ENCODE measurements at places on chromosomes 7 and 10.
A peak's percentile ranks its signal among the peaks of the same experiment; 100 is the strongest.

DNA sequence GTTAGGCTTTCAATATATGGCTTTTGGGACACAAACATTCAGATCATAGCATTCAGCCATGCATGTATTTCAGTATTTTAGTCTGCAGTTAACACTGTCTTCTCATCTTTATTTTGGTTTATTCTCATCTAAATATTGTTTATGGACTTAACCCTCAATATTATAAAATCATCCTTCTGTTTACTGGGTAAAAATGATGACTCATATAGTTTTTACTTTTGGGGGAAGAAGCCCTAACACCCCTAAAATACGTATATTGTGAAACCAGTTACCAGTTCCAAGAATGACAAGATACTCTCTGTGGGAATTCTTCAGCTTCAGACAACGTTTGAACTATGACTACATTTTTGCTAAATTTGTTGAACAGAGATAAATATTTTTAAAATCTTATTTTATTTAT is 505.4 kb downstream of the LRMDA start:
- DNase-seq: no peak

DNA sequence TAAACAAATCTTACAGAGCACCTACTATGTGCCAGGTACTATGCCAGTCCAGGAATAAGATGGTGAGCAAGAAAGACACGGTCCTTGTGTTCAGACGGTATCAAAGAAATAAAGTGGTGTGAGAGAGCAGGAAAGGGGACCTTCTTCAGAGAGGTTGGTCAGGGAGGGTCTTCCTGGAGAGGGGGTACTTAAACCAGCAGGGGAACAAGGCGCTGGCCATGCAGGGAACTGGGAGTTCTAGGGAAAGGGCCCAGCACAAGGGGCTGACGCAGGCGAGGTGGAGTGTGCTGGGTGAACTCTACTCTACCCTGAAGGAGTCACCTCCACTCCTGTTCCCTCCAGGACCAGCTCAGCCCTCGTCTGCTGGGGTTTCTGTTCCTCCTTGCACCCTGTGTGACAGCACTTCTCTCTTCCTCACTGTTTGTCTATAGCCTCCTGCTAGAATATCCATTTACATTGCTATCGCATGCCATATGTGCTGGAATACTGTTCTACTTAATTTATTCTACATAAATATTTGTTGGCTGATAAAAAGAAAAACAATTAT is 73.5 kb downstream of the AOAH start:
- DNase-seq: no peak

DNA sequence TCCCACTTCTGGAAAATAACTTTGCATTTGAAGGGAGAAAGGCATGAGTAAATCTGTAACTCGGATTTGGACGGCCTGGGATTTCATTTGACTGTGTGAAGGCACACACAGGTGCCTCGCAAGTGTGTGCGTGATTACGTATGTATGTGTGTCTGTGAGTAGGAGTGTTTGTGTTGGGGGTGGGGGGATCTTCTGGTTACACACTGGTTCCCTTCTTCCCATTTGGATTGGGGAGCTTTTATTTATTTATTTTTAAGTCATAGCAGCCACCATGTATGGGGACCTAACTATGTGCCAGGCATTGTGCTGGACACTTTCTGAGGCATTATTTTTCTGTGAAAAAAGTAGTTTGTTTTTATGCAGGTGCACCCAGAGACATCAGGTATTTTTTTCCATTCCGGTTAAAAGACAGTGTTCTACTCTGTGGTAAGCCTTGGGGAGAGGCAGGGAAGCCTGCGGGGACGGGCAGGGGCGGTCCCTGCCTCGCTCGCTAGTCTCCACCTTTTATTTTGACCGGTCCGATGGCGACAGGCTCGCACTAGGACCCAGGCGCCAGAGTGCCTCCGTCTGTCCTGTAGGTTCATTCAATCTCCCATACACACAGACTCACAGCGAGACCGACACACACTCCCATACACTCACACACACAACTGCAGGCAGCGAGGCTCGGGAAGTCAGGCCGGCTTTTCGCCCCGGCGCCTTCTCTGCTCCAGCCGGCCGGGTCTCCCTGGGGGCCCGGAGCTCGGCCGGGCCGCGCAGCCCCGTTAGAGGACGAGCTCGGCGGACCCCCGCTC is at the start of gene MXI1:
TSS of gene MXI1 (plus strand) at position 595 of the 794 bp plus-strand sequence. CDS start 204 bp downstream, outside the sequence.
- DNase-seq: no peak

- DNase-seq: no peak
These were observed 6.8 kb downstream of the ARL5B start for GRCh38 chr10:18665815-18666558.

- DNase-seq: no peak
These were observed 415.6 kb upstream of the FOXK1 start for GRCh38 chr7:4266270-4267040.

DNA sequence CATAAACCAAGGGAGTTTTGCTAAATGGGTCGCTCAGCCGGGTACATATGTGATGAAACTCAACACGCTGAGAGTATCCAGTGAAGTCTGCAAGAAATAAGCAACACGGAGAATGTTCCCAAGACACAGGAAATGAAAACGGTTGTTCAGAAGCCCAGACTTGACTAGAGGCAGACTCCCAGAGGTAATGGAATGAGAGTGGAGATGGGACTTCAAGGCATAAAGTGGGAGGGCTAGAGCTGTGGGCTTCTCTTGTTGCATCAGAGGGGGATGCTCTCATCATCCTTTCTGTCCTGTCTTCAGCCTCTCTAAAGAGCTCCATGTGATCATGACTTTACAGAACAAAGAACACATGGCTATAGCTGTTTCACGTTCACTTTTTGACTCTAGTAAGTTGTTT is 88.3 kb downstream of the BAMBI start:
- no peak for DNase-seq

DNA sequence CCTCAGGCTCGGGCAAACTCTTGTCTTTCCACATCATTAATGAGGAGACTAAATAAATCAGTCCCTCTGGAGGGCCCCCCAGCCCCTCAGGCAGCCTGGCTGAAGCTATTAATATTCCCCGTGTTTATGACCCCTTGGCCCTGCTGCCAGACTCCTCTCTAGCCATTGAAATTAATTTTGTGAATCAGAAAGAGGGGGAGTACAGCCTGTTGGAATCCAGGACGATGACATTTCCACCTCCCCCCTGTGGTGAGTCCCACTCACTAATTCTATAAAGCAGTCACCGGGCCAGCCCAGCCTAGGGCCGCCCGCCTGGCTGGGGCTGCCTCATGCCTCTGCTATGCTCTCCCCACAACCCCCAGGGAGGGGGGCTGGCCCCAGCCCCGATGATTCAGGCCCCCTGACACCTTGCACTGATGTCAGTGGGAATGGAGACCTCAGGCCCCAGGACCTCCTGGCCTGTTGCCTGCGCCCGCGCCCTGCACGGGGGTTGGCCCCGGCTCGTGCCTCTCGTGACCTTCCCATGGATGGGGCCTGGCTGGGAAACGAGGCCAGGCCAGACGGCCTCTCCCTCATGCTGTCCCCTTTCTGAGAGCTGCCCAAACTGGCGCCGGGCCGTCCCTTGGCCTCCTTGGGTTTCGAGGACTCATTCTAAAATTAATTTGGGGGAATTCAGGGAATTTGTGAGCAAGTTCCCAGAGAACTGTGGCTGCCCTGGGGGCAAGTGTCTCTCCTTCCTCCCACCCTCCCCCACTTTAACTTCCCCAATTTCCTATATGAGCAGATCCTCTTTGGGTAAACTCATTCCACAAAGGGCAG is 34.0 kb downstream of the TMEM270 start:
- no peak for DNase-seq

- peak; percentile 12 for DNase-seq
These were observed 1354.7 kb upstream of the LRRTM3 start for GRCh38 chr10:65571011-65571570.

DNA sequence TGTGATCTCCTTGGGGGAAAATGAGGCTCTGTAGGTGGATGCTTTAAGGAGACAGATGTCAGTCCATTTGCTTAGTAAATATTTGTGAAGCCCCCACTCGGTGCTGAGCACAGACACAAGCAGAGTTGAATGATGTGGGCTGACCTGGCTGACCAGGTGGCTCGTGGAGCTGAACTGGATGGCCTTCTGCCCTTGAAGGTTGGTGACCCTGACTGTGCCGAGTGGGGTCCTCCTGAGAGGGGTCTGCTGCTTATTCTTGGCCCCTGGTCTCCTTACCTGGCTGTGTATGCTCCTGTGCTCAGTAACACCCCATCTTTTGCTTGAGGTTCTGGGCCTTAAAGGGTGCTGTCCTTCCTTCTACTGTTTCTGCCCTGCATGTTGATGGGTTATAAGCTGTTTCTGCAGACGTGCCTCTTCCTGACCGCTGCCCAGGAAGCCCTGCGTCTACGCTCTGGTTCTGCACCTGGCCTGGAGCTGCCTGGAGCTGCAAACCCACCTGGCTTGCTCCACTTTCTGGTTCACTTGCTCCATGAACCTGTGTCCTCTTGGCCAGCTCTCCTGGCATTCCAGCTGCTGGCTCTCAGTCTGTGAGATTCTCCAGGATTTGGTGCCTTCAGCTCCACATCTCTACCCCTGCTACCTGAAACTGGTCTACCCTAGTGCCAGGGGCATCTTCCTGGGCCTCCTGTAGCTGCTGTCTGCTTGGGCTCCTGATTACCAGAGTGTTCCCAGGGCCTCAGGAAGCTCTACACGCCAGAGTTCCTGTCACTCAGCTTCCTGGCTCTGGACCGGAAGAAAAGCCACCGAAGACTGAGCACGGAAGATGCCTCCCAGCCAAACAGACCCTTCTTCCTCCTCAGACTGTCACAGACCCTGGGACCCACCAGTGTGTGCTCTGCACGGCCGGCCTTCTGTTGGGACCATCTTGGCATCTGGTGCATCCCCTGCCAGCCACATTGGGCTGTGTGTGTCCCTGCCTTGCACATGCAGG is 76.5 kb downstream of the ADCY1 start:
- no peak for DNase-seq

DNA sequence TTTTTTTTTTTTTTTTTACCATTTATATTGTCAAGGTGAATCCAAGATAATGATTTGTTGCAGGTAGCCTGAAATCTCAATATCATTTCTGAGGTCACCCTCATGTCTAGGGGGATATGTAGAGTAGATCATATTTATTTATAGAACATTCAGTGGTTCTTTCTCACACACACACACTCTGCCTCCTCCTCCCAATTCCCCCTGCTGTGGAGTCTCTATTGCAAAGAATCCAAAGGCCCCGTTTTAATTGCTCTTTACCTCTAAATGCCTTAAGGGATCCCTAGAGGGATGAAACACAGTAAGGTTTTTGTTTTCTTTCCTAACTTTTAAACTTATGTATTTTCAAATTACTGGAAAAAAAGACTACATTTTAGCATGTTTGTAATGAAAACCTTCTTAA is 170.0 kb downstream of the PRKG1 start:
- no peak for DNase-seq

GRCh38 chr10:120929166-120929565 is 78.0 kb downstream of the WDR11 start:
- no peak for DNase-seq

DNA sequence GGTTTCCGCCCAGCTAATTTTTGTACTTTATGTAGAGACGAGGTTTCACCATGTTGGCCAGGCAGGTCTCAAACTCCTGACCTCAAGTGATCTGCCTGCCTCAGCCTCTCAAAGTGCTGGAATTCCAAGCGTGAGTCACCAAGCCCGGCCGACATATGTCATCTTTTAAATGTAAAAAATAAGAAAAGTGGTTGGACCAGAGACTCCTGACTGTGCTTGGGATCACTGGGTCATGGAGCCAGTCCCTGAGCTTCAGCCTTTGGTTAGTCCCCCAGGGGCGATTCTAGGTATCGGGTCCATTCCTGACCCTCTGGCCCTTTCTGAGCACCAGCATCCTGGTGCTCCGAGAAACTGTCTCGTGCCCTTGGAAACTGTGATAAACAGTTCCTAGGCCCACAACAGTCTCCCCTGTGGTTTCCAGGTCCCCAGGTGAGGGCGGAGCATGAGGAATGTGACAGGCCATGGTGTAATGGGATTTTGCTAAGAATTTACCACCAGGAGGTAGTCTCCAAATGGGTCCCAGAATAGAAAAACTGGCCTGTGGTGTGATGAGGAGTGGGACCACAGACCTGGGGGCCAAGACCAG is 32.8 kb downstream of the UBTD1 start:
- no peak for DNase-seq

DNA sequence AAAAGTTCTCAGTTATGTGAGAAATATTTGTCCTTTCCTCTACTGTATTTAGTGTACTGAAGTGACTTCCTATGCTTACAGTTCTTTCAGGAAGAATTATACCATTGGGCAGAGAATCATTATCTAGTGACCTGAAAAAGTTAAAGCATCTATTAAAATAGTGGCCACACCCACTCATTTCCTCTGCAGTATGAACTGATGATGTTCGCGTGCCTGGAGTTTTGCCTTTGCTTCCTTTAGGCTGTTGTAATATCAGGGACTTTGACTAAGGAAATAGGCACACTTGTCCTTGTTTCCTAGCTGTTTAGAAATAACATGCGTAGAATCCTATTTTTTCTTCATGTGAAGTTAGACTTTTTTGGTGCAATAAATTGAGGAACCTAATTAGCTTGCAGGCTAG is 100.7 kb downstream of the ZMYND11 start:
- DNase-seq: no peak

GRCh38 chr10:99917963-99918825 is 91.6 kb downstream of the DNMBP start:
- no peak for DNase-seq

- DNase-seq: no peak
These were observed at the start of gene ABCA13 for GRCh38 chr7:48171202-48171601. TSS of gene ABCA13 (plus strand) at chr7:48171458. CDS start at chr7:48171484, 26 bp downstream.

GRCh38 chr10:131657318-131657984 is 243.4 kb upstream of the PPP2R2D start:
- no peak for DNase-seq

GRCh38 chr10:89213191-89213808 is 6.2 kb upstream of the CH25H start:
- no peak for DNase-seq

DNA sequence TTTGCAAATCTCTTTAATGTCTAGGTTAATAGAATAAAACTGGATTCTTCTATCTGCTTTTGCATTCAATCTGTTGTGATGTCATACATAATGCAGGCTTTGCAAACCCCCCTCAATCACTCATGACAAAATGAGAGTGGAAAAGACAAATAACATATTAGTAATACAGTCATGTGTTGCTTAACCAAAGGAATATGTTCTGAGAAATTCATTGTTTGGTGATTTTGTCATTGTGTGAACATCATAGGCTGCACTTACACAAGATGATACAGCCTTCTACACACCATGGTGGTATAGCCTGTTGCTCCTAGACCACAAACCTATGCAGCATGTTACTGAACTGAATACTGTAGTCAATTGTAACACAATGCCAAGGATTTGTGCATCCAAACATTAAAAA is 87.3 kb upstream of the SEC61G start:
- no peak for DNase-seq

GRCh38 chr10:51422311-51423120 is 276.9 kb downstream of the CSTF2T start:
- DNase-seq: no peak

Data from CMK (cell line).